Glomerular endothelial cell (primary cell): ENCODE measurements at places on chromosomes 7 and 10. TPM values are rescaled to one million over a fixed set of nuclear protein-coding genes. Genes with fewer than 3 reads are reported as not detected.

DNA sequence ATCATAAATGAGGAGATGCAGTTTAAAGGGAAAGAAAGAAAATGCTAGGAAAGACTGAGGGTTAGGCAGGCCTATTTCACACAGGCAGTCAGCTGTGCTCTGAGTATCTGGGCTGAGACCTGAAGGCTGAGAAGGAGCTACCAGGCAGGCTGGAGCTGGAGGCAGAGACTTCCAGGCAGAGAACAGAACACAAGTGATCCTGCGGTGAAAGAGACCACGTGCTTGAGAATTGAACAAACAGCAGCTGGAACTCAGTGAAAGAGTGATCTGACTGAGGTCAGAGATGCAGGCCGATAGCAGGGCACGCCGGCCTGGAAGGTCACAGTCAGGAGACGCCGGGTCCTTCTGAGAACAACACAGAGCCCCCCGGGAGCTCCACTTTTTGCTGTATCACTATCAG lies 147.8 kb downstream of the ADAM12 start:
- DNase-seq: no peak

- DNase-seq: no peak
Observed at GRCh38 chr7:108294595-108294994, 161.6 kb downstream of the NRCAM start.

GRCh38 chr7:105320896-105321295 lies 67.8 kb downstream of the SRPK2 start:
- no peak for DNase-seq

DNA sequence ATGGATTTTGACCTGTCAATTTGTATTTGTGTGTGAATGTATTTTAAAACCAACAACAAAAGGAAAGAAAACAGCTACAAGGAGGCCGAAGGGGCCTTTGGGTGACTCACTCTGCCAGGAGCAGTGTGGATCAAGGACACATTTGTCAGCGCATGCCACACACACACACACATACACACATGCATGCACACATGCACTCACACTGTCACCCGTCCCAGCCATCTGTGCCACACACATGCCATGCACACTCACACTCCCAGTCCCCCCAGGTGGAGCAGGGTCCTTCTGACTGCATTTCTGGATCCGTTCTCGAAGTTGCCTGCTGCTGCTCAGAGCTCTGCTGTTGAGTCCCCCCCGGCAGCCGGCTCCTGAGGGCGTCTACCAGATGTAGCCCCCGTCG lies 26.0 kb downstream of the SPOCK2 start:
- no peak for DNase-seq

Gene DTX2
- 20.4 and 27.3 TPM in 2 replicates for total RNA-seq

GRCh38 chr7:91165006-91165845 lies 99.0 kb upstream of the FZD1 start:
- no peak for DNase-seq

Gene ZC3HAV1
- total RNA-seq: 50.0 and 54.7 TPM in 2 replicates

Gene NDUFB8
- 125 and 141 TPM in 2 replicates for total RNA-seq

DNA sequence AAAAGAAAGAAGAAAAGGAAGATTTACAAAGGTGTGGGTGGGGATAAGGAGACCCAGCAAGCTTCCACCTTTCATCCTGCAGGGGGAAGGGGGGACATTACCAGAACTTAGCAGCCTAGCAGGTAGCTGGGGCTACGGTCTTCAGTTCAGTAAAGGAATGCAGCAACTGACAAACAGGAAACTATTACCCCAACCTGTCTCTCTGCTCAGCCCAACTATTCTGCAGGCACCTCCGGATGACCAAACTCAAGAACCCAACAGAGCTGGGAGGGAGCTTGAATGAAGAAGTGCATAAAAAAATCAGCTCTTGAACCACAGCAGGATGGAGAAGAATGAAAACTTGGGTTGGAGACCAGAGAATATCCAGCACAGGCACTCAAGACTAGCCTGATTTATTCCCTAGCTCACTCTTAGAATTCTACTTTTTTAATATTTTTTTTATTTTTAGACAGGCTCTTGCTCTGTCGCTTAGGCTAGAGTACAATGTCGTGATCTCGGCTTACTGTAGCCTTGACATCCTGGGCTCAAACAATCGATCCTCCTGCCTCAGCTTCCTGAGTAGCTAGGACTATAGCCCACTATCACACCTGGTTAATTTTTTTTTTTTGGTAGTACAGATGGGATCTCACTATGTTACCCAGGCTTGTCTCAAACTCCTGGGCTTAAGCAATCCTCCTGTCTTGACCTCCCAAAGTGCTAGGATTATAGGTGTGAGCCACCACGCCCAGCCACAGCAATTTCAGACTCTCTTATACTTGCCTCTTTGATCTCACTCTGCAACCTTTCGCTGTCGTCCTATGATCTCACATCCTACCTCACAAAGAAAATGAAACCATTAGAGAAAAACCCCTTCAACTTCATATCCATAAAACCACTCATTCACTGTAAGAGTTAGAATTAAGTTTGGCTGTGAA lies 18.5 kb upstream of the C10orf67 start:
- DNase-seq: no peak

GRCh38 chr10:69366738-69367137 lies 50.0 kb downstream of the TACR2 start:
- DNase-seq: no peak

DNA sequence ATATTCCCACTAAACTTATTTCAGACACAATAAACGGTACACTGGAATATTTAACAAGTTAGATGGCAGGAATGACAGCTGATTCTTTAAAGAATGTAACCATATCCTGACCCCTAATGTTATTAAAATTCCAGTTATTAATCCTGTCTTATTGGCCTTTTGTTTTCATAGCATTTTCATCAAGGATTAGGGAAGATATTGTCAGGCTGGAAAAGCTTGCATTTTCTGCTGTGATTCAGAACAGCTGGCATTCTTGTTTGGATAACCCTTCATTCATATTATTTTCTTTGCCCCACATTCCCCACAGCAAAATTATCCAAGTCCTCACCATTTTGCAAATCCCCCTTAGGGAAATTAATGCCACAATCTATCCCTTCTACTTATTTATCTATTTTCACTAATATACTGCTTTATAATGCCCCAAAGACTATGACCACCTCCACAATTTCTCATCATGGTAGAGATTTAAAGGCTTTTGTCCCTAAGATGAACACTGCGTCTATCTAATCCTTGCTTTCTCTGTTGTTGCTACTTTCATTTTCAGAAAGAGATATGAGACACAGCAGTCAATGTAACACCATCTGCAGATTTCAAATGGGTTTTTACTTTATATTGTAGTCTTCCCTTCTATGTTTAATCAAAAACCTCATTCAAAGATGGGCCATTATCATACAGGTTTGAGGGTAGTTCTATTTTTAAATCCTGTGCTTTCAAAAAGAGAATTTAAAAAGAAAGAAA lies 475.1 kb downstream of the PARD3 start:
- DNase-seq: no peak

DNA sequence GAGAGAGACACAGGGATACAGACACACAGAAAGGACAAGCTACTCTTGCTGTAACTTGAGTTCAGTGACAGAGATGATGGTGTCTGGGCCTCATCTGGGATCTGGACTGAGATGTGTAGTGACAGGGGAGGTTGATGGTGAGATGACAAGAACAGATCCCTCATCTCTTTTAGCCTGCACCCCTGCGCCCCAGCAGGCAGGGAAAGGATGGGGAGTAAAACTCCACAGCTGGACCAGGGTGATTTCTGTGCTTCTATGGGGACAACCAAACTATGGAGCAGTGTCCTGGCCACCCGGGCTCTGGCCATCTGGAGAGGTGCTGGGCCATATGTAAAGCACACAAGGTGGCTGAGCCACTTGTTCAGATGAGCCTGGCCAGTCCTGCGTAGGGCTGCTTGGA lies 4.5 kb upstream of the LRRC18 start:
- DNase-seq: no peak

Gene IL6
- total RNA-seq: 5.7 and 15.0 TPM in 2 replicates

Gene OR2A42
- total RNA-seq: not detected in 2 replicates

Gene PITX3
- total RNA-seq: not detected in 2 replicates

DNA sequence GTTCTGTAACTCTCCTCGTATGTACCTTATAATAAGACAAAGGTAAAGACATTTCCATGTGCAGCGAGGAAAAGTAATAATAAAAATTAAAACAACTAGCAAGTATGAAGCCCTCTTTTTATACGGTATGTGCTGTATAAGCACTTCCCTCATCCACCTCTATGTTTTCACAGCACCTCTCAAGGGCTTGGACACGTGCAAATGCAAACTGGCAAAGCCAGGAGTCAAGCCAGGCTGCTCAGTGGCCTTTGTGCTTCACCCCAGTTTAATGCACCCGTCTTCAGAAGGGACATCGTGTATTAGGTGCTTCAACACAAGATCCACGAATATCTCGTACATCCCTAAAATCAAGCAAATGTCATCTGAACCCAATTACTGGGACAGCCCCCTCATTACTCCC lies 1.3 kb upstream of the DGKI start:
- DNase-seq: no peak

- no peak for DNase-seq
Observed at GRCh38 chr10:14146025-14146424, 184.7 kb downstream of the FRMD4A start.

DNA sequence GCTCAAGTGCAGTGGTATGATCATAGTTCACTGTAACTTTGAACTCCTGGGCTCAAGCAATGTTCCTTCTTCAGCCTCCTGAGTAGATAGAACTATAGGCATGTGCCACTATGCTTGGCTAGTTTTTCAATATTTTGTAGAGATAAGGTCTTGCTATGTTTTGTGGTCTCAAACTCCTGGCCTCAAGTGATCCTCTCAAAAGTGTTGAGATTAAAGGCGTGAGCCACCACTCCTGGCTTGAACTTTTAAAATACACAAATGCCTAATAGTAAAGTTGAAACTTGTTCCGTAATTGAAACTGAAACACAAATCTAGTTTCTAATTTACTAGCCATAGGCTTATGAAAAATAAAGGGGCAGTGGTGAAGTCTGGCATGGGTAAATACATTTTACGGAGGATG lies 65.7 kb downstream of the AP3M1 start:
- no peak for DNase-seq

Gene GRID1
- total RNA-seq: 0.12 and 0.34 TPM in 2 replicates

DNA sequence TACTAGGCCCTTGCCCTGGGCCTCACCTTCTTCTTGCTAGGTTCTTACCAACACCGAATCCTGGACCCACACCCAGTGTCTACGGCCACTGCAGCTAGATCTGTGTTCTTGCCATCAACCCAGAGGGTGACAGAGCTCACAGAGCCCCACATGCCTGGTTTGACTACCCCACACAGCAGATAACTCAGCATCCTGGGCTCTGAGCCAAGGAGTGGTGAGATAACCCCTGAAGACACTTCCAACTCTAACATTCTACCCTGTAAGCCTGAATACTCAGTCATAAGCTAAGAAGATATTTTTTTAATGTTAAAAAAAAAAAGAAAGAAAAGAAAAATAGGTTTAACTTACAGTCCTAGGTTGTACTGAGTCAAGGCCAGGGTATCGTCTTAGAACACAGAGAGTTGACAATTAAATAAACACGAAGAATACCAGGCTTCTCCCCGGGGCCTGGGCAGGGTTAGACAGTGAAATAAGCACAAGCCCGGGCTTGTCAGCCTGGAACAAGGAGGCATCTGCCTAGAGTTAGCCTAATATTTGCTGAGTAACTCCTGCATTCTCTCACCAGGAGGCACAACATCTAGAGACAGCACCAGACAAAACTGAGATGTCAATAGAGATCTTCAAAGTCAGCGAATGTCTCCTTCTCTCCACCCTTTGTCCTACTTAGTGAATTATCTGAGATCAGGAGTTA lies 556.5 kb upstream of the LRRN3 start:
- no peak for DNase-seq

Gene MARVELD1
- total RNA-seq: 39.0 and 50.3 TPM in 2 replicates

- DNase-seq: no peak
Observed at GRCh38 chr10:10544890-10545289, 472.8 kb upstream of the CELF2 start.

GRCh38 chr7:121395494-121395960 lies 581 bp downstream of the FAM3C start:
- no peak for DNase-seq

DNA sequence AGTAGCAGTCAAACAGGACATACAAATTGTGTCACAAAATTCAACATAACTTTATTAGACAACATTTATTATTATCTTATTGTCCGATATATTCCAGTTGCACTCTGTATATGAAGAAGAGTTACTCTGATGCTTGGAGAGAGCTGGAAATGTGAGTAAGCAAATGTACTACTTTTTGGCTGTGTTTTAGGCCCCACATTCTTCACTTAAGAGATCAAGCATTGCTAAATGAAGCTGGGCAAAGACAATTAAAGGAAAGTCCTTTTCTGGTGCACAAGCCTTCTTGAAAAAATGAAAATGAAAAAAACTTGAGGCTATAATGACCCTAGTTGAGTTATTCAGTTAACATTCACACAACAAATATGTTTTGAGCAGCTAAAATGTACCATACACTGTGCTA lies 26.1 kb downstream of the MYPN start:
- no peak for DNase-seq
